ENCODE measurements at places on chromosomes 3 and 15.

GRCh38 chr15:56943403-56943802, 25.0 kb downstream of the TCF12 start:
- no peak for DNase-seq

GRCh38 chr3:128155616-128156360, 2.5 kb downstream of the EEFSEC start:
- DNase-seq, result no peak

DNA sequence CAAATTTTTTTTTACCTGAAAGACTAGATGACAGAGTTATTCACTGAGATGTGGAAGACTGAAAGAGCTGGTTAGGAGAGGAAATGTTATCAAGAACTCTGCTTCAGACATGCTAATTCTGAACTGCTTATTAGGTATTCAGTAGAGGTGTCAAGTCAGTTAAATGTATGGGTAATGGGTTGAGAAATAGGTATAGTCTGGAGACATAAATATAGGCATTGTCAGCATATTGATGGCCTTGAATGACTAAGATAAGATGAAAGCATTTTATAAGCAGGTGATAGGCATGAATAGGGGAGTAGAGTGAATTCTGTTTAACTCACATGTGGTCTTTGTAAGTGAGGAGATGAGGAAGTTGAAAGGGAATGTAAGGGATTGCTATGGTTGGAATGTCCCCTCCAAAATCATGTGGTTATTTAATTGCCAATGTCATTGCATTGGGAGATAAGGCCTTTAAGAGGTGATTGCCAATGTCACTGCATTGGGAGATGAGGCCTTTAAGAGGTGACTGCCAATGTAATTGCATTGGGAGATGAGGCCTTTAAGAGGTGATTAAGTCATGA, 904.2 kb downstream of the CADM2 start:
- no peak for DNase-seq

- no peak for DNase-seq
These were observed 42.3 kb downstream of the PSMD6 start for GRCh38 chr3:63980830-63981498.

GRCh38 chr15:91100814-91101607, 954 bp downstream of the SV2B start:
- no peak for DNase-seq

DNA sequence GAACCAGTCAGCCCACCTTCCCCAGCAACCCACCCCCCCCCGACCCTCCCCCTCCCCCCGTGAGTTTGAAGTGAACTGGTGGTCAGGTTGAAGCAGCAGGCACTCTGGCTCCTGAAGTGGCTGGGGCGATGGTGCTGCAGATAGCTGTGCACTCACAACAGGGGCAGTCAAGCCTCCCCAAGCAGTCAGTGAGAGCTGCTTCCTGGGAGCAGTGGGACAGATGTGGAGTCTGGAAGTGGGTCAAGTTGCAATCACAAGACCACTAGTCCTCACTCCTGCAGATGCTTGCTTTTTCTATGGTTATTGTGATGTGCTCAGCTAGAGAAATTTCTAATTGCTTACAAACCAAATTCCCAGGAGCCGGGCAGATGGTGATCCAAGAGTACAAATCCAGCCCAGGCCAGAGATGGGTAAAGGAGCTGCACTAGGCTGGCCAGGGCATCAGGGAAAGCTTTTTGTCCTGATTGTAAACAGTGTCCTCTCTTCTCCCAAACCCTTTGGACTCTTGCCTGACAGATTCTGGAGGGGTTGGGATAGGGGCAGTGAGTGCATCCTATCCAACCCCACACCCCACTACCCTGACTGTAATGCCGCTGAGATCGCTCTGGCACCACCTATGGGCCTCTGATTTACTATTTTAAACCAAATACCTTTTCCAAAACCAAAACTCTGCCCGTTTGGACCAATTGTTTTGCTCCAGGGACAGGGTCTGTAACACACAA, 9.8 kb upstream of the CLPX start:
- DNase-seq, result no peak

GRCh38 chr15:91291673-91292072, 191.6 kb downstream of the SV2B start:
- DNase-seq, result no peak

- DNase-seq, result no peak
These were observed 230.2 kb upstream of the HES1 start for GRCh38 chr3:193905541-193906396.

- peak; percentile 98 for DNase-seq
These were observed 330.8 kb downstream of the TIGIT start for GRCh38 chr3:114624571-114625181.

DNA sequence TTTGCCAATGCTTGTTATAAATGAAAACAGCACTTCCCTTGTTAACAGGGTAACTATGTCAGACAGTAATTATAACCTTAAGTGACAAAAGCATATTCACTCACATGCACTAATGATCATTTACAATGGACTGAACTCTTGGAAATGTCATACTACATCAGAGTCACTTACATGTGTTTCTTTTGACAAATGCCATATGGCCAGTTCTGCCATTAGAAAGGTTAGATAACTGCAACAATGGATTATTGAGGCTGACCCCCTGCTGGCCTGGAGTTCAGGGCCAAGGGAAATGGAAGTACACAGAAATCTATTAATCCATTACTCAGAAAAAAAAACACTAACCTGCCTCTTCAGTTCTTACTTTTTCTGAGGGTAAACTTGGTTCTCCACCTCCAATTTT, 313.4 kb downstream of the CNTN3 start:
- no peak for DNase-seq

DNA sequence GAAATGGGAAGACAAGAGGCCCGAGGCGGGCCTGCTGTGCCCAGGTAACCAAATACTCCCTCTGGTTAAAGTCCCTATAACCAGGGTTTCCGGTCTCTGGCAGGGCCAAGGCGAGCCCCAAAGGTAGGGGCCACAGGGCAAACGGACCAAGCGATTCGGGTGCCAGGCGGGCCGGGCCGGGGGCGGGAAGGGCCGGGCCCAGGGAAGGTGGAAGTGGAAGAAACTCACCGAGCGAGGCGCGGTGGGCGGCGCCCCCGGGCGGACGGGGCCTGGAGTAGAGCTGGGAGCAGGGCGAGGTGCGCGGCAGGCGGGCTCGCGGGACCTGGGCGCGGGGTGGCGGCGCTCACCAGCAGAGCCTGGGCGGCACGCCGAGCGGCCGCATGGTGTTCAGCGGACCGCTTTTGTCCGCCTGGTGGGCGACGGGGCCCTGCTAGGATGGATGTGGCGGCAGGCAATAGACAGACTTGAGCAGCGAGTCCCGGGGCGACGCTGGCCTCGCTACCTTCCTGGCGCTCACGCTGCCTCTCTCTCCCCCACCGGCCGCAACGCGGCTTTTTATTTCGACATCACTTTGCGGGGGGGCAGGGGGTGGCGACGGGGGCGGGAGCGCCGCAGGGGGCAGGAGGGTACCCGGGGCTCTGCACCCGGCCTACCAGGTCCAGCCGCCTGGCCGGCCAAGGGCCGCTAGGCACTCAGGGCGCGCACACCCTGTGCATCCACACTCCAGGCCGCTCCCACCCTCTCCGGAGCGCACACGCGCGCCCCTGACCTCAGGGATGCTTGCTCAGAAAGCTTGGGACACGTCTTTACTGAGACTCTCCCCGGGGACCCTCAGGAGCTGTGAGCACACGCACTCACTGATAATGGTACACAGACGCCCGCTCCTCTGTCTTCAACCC, at the start of gene GATA2:
Gene GATA2 (minus strand): TSS at position 531 of the 899 bp plus-strand sequence. CDS start 6,170 bp downstream, outside the sequence.
- no peak for DNase-seq

DNA sequence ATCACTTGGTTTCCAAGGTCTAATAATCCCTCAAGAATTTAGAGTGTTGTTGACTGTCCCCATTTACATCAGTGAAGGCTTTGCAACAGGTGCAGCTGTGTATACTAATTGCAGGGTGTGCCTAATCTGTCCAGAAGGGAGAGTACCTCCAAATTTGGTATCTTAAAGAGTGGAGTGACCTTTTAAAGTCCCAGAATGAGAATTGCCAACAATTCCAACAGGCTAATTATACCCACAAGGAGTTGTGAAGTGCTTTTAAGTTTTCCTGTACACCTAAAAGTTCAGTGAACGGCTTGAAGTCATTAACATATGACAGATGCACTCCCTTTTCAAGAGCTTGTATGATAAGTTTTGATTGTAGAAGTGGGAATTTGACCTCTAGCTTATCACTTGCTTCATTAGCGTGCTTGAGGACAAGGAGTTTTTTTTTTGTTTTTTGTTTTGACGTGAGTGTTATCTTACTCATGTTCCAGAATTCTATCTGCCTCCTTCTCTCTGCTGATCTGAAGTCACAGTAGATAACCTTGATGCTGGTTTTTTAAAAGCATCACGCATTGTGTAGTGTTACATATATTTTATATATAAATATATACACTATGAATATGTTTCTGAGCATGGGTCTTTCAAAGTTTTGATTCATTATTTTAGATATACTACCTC, 26.3 kb downstream of the CDIN1 start:
- DNase-seq, result no peak

DNA sequence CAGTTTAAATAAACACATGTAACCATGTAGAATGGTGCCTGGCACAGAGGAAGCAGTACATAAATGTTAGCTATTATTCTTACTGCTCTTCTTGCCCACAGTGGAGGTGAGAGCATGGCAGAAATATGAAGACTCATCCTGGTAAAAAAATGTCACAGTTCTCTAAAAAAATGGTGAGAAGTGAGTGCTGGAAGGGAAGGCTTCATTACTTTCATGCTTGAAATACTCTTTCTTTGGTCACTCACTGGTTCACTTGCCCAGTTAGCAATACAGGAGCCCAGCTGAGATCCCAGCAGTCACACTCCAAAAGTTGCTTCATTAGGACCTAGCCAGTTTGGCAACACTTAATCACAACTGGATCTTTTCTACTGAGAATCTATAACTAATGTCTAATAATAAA, 1017.2 kb downstream of the TUSC7 start:
- DNase-seq, result no peak

GRCh38 chr15:81285461-81285860, 38.5 kb downstream of the STARD5 start:
- DNase-seq, result no peak

DNA sequence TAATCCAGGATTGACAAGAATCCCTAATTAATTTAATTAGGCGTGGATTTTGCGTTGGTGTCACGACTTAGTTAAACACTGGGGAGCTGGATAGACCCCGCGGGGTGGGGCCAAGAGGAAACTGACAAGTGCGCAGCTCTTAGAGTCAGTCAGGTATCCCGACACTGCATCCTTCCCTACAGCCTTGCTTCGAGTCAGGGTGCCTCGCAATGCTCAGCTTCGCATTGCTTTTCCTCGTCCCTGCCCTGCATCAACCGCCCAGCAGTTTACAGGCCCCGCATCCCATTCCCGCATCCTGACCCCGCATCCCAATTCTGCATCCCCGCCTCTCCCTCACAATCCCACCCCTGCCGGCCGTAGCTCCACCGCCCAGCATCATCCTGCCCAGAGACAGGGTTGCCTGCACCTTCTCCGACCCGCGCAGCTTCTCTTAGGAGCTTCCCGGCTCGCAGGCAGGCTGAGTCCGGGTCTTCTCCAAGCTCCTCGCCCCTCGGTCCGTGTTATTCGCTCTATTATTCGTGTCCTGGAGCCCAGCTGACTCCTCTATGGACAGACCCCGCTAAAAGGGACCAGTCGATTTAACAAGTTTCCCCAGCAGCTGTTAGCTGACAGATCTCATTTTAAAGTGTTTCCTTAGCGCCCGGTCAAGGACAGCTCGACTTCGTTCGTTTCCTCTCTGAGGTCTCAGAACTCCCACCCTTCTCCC, 699 bp upstream of the SHOX2 start:
- DNase-seq, result no peak

- no peak for DNase-seq
These were observed 48.1 kb upstream of the XXYLT1 start for GRCh38 chr3:195319060-195319459.

DNA sequence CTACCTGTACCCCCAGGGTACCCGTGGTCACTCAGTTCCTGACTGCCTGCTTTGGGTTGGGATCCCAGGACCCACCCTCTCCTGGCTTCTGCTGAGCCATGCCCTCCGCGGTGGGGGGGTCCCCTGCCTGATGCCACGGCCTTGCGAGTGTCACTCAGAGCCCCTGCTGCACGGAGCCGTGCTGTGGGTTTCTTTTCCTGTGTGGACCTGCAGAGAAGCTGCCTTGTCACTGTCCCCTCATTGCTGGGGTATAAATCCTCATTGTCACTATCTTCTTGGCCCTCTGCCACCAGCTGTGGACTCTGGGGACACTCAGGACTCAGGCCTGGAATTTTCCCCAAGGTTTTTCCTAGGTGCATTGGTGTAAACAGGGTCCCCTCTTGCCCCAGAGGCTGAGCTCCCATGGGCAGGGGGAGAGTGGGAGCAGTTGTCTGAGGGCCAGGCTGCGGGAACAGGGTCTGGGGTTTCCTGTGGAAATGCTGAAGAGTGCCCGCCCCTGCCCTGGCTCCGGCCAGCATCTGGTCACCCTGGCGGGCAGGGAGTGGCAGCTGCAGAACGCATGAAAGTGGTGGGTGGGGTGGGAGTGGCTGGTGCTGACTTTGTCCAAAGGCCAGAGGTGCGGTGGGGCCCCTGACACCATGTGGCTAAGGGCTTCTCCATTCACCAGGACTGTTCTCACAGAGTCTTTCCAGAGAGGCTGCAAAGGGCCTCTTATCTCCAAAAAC, 191.7 kb downstream of the GOLGA6L6 start:
- no peak for DNase-seq

DNA sequence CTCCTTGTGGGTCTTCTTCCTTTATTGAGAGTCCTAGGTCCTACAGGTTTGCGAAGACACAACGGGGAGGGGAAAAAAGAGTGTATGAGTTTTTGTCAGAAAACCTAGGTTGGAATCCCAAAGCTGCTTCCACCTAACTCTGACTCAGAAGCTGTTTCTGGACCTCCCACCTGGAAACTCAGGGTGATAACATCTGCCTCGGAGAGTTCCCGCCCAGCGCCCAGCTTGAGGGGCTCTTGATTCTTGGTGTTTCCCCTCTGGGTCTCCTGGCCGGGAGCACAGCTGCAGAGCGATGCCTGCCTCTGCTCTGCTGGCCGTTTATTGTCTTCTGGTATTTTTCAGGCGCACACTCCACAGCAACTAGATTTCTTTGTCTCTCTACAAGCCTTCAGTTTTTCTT, 52.9 kb upstream of the MYZAP start:
- no peak for DNase-seq

- DNase-seq, result no peak
These were observed 160.6 kb upstream of the POU1F1 start for GRCh38 chr3:87436781-87437543.

GRCh38 chr3:32597656-32598055, 27.0 kb upstream of the DYNC1LI1 start:
- no peak for DNase-seq

DNA sequence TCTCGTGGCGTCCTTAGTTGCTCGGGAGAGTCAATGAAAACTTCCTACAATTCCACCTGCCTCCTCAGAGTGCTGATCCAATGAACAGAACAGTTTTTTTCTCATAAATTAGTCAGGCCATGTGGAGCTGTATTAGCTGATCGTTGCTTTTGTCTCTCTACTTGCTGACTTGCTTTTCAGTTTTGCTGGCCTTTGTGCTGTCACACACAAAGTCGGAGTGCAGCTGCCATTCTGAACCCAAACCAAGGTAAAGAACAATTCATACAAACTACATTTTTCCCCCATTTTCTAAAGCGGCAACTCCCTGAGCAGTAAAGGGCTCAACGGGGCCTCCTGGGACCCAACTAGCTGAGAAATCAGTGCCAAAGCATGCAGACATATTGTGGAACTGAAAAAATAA, 43.1 kb downstream of the MEIS2 start:
- DNase-seq, result no peak

- DNase-seq, result no peak
These were observed 53.7 kb downstream of the NMD3 start for GRCh38 chr3:161274691-161275298.
